ENCODE measurements at places on chromosomes 11 and 22.

GRCh38 chr11:3341298-3341697, 37.6 kb downstream of the ZNF195 start:
- peak; percentile 1 for DNase-seq

- no peak for DNase-seq
Measured at GRCh38 chr22:42111798-42112197, 18.8 kb downstream of the CYP2D6 start.

DNA sequence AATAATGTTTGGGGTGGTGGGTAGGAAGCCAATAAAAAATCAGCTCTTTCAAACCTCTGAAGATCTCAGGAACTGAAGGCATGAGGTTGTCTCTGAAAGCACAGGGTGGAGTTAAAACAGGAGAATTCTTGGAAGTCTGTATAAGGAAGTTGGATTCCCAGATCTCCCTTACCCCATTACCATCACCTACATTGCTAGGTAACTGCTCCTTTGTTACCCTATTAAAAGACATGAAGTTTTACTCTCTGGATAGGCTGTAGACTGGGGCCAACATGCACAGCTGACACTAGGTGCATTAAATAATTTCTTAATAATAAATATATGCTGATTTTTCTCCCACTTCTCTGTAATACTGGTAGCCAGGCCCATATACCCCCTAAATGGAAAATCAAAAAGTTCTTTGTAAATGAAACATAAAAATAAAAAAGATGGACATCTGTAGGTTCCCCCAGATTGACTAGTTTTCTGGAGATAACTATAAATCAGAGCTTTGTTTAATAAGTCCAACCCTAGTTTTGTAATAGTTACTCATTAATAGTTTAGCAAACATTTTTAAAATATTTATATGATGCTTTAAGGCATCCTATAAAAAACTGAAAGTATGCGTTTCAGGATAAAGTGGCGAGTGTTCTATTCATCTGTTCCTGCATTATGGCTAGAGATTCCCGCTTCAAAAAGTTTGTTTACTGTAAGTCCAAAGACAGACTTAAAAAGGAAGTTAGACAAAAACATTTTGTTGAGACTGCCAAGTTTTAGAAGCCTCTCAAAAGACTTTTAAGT, 63.8 kb downstream of the KIF18A start:
- no peak for DNase-seq

DNA sequence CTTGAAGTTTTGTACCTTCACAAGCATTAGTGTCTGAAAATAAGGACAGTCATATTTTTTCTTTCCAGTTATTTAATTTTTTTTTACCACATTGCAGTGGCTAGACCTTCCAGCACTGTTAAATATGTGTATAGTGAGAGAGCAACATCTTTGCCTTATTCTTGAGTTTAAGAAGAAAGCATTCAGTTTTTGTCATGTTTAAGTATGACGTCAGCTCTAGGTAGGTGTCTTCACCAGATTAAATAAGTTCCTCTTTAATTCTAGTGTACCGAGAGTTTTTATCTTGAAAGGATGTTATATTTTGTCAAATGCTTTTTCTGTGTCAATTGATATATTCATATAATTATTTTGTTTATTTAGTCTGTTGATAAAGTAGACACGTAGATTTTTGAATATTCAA, 258.8 kb downstream of the FAM181B start:
- DNase-seq: no peak

DNA sequence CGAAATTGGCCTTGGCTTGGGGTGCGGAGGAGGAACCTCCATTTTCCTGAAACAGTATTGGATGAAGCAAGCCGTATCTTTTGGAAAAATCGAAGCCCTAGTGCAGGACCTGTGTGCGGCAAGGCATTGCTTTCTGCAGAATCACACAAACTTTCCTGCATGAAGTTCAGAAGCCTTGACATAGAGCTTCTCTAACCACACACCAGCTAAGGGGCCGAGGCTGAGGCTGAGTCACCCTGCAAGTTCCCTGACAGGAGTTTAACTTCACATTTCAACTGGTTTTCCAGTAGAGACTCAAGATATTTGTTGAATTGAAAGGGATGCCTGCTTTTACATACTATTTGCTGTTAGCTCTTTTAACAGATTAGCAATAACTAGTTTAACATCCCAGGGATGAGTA, 67.8 kb downstream of the TCF20 start:
- DNase-seq: no peak

All from forelimb muscle (tissue), 1 donor.